GM20000 (cell line): ENCODE measurements at places on chromosomes 3 and 15.

- peak; percentile 35 for DNase-seq
These were observed 19.9 kb downstream of the SPICE1 start for GRCh38 chr3:113495035-113495434.

DNA sequence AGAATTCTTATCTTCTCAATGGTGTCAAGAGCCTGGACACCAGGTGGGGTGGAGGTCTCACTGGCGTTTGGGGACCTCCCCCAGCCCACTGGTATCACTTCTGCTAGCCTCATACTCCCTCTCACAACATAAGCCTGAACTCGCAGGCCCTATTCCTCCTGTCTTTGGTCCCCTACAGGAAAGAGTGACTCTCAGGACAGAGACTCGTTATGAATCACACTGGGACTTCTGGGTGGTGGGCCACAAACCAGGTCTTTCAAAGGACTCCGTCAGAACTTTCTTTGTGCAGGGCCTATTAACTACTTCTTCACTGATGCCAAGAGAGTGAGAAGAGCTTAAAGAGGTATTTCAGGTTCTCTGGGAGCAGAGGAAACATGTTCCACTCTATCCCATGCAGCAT lies 100.4 kb downstream of the WDR76 start:
- DNase-seq: no peak

GRCh38 chr15:98896802-98897732 lies 110.5 kb downstream of the PGPEP1L start:
- no peak for DNase-seq

- peak; percentile 47 for DNase-seq
These were observed 5.3 kb upstream of the NRROS start for GRCh38 chr3:196634224-196634623.

- peak; percentile 43 for DNase-seq
These were observed at the start of gene GPR171 for GRCh38 chr3:151203051-151203420. TSS of gene GPR171 (minus strand) at chr3:151203216. CDS start at chr3:151199386, 3,830 bp downstream.

DNA sequence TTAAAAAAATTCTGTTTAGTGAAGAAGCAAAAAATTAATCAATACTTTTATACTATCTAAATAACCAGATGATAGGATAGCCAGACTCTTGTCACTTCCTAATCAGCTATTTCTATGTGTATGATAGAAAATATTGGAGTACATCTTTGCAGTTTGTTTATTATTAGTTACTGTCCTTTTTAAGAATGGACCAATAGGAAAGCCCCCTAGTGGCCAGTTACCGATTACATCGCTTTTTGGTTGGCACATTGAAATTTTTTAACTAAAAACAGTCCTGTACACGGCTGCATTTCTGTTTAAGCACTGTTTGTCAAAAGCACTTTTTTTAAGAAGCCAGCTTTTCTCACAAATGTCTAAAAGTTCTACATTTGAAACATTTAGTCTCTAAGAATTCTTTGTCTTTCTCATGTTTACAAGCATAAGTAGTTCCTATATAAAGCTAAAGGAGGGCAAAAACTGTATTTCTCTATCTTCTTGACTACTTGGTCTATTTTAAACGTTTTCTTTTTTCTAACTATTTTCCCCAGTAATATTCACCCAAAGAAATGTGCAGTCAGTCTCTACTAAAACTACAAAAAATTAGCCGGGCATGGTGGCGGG lies 253.2 kb upstream of the LRTM1 start:
- peak; percentile 39 for DNase-seq

- no peak for DNase-seq
These were observed 30.2 kb downstream of the APBA2 start for GRCh38 chr15:28915935-28916334.

DNA sequence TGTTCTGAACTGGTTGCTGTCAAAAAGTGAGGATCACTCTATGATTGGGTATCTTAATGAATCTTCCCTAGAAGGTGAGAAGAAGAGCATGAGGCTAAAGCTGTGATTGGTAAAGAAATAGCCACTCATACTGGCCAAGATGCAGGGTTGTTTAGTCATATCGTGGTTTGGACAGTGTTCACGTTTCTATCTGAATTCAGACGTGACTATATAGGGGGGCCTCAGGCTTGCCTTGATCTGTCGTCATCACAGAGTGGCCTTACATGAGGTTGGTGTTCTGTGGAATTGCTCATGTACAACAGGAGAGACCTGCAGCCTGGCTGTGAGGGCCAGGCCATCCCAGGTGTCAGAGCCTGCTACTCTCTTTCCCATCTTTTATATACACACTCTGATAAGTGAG lies 12.4 kb downstream of the RTP2 start:
- no peak for DNase-seq

DNA sequence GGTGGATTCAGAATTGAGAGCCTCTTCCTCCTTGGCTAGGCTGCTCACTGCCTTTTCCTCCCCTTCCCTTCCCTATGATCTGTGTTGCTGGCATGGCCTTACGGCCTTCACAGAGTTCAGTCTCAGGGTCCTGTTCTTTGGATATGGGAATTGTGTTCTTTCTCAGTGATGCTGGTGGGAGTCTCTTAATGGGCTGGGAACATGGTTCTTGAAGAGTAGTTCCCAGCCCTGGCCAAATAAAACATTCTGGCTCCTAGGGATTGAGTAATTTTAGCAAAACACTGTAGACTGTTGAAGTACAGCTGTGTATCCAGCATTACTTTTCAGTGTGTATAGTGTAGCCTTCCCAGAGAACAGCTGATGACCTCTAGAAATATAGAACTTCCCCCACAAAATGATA lies 22.6 kb upstream of the FILIP1L start:
- no peak for DNase-seq

GRCh38 chr3:62416144-62416543 lies 42.8 kb upstream of the FEZF2 start:
- no peak for DNase-seq

DNA sequence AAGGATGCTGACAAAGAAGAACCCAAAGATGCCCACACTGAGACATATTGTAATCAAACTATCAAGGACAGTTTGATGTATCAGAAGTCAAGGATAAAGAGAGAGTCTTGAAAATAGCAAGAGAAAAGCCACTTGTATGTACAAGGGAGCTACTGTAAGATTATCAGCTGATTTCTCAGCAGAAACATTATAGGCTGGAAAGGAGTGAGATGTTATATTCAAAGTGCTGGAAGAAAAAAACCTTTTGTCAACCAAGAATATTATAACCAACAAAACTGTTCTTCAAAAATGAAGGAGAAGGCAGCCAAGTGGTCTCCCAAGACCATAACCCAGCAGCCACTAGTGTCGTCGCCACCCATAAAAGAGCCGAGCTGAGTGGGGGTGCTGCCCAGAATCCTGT lies 93.2 kb downstream of the KLF13 start:
- no peak for DNase-seq

DNA sequence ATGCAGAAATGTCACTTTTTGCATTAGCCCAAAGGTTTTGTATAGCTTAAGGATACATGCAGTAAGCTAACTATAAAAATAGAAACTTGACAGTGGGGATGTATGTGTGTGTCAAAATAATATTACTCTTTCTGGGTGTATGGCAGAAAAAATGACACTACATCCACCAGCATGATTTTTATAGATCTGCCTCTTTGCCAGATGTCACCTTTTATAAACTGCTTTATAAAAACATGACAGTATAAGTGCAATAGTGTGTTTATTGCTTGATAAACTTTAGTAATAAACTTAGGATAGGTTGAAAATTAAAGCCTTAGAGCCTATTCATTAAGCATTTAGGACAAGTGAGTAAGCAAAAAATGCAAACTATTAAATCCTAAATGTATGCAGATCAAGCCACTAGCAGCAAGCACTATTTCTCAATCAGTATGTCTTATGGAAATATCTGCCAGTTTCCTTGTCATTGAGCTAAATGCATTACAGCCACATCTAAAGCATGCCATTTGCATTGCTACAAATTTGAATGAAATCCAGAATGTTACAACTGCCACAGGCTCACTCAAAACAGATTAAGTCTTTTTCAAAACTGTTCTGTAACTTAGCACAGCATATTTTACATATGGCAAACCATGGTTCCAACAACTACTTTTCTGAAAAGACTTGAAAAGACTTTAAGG lies 935.0 kb downstream of the FHIT start:
- no peak for DNase-seq

GRCh38 chr3:59374091-59374817 lies 324.4 kb upstream of the CFAP20DC start:
- no peak for DNase-seq

GRCh38 chr15:51816611-51817010 lies 12.8 kb upstream of the TMOD3 start:
- DNase-seq: no peak

DNA sequence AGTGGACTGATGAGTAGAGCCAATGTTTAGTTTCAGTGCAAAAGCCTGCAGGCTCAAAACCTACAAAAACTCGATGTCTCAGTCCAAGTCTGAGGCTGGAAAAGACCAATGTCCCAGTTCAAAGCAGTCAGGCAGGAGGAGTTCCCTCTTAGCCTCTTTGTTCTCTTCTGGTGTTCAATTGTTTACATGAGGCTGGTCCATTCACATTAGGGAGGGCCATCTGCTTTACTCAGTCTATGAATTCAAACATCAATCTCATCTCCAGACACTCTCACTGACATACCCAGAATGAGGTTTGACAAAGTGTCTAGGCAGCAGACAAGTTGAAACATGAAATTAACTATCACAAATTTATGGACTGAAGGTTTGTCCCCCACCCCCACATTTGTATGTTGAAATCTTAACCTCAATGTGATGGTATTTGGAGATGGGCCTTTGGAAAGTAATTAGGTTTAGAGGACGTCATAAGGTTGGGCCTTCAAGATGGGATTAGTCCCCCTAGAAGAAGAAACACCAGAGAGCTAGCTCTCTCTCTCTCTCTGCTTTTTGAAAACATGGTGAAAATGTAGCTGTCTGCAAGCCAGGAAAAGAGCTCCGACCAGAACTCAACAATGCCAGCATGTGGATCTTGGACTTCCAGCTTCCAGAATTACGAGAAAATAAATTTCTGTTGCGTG lies 438.5 kb upstream of the RGMA start:
- DNase-seq: no peak

- DNase-seq: no peak
These were observed 13.3 kb upstream of the MINAR1 start for GRCh38 chr15:79418693-79419279.

GRCh38 chr3:56422316-56422715 lies 46.0 kb downstream of the ERC2 start:
- DNase-seq: no peak

DNA sequence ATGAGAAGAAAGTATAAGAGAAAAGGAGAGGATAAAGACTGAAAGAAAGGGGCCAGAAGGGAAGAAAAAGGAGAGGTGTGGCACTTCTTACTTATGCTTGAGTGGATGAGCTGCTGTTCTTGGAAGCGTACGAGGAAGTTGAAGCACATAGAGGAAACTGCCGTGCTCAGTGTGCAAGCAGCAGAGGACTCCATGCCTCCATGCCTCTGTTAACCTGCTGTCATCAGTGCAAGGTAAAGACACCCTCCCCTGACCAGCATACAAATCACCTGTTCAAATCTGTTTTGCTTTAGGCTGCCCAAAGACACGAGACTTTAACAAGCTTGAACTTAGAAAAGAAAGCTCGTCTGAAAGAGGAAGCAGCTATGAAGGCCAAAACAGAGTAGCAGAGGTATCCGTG lies 6.4 kb downstream of the WDR5B start:
- DNase-seq: no peak

DNA sequence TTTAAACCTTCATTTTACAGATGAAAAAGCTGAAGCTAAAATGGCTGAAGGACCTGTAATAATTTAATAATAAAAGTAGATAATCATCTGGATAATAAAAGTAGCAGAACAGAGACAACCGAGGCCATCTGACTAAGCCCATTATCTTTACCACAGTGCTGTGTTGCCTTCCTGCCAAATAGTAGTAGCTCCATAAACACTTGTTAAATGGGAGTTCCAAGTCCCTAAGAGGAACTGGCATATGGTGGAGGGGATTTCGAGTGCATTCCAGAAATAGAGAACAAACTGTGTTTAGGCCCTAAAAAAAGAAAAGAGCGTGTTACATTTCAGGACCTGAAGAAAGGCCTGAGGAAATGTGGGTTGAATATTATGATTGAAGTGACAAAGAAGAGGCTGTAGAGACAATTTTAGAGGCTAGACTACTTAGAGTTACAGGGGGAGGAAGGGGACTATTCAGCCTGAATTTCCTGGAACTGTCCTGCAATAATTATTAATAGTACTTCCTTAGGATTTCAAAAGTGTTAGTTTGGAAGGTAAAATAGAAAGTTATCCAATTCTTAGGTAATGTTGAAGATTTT lies 424.3 kb downstream of the ROBO2 start:
- no peak for DNase-seq

DNA sequence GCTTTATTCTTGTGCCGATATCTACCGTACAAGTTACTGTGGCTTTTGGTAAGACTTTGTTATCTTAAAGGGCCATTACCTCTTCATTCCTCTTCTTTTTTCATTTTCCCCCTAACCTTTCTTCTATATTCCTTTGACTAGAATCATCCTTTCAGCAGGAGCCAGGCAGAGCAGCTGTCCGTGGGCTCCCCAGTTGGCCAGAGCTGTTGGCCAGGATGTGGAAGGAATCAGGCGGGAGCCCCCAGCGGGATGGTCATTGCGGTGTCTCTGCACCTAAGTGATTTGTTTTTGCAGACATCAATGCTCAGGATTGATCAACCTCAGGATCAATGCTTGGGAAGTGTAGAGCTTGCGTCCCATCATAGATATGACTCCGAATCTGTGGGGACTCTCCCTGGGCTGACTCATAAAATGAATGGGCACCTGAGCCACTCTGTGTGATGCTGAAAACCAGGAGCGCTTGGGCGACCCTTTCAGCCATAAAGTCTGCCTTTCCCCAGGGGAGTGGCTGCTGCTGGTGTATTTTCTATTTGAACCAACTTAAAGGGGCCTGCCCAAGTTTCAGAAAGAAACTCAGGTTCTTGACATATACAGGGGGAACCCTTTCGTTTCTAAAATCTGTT lies 21.7 kb downstream of the APBA2 start:
- DNase-seq: no peak

- no peak for DNase-seq
These were observed 294.9 kb upstream of the SGO1 start for GRCh38 chr3:20480786-20481365.

DNA sequence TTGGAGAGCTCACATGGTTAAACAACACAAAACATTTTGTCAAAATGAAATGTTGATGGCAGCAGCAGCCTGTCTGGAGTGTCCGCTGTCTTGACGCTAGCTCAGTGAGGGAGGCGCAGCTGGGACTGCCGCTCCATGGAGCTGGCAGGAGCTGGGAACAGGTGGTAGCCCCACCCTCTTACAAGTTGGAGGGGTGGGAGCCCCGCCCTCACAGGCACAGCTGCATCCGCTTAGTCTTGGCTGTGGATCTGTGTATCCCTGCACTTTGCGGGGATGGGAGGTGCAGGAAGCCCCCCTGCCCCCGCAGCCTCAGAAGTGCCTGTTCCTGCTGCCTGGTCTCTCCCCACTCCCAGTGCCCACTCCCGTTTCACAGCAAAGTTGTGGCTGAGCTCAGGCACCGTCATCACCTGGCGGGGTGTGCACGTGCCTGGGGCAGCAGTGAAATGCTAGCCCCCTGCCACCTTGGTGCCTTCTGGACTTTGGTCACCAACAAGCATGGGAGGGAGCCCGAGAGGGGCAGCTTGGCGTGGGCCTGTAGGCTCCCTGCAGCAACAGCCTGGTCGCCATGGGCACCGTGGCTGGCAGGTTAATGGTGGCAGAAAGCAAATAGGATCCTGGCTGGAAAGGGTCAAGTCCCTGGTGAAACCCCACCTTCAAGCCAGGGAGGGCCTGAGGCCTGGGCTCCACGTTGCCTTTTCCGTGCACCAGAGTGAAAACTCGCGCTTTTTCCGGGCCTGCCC lies 53.8 kb upstream of the CADM2 start:
- DNase-seq: no peak
